Naive thymus-derived CD8-positive, alpha-beta T cell (primary cell): ENCODE measurements at places on chromosomes 6 and 20. TPM values are rescaled to one million over a fixed set of nuclear protein-coding genes. Genes with fewer than 3 reads are reported as not detected.
A peak's percentile ranks its signal among the peaks of the same experiment; 100 is the strongest.

ASIP gene
- total RNA-seq, result not detected

DNA sequence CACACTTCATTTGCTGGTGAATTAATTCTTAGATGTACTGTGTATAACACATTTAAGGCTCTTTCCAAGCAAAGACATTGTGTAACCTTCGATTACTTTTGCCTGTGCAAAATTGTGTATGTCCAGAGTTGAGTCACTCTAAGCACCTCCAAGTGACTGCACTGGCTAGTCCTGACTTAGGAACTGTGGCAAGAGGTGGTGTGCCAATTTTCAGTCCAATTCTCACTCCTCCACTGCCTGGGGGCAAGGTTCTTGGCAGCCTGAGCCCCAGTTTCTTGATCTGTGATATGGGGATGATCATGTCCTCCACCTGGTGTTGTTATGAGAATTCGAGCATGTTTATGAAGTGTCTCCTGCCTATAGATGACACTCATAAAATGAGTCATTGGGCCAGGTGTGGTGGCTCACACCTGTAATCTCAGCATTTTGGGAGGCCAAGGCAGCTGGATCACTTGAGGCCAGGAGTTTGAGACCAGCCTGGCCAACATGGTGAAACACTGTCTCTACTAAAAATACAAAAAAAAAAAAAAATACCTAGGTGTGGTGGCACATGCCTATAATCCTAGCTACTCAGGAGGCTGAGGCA is 105.3 kb upstream of the CDYL start:
- no peak overlapping the region for H3K27ac ChIP-seq
- no peak overlapping the region for H3K4me3 ChIP-seq
- no peaks in the 10 kb centered on the region for H3K4me1 ChIP-seq

GRCh38 chr6:129938249-129939020 is 77.3 kb upstream of the TMEM244 start:
- DNase-seq, result no peak
- no peak overlapping the region for H3K27ac ChIP-seq
- no peaks in the 10 kb centered on the region for H3K36me3 ChIP-seq
- no peaks in the 10 kb centered on the region for H3K4me1 ChIP-seq

DPPA5 gene
- total RNA-seq, result not detected

HLA-DRB5 gene
- 0.52 TPM for total RNA-seq

C20orf202 gene
- total RNA-seq, result 0.68 TPM

HLA-DOB gene
- total RNA-seq, result 3.9 TPM

DNA sequence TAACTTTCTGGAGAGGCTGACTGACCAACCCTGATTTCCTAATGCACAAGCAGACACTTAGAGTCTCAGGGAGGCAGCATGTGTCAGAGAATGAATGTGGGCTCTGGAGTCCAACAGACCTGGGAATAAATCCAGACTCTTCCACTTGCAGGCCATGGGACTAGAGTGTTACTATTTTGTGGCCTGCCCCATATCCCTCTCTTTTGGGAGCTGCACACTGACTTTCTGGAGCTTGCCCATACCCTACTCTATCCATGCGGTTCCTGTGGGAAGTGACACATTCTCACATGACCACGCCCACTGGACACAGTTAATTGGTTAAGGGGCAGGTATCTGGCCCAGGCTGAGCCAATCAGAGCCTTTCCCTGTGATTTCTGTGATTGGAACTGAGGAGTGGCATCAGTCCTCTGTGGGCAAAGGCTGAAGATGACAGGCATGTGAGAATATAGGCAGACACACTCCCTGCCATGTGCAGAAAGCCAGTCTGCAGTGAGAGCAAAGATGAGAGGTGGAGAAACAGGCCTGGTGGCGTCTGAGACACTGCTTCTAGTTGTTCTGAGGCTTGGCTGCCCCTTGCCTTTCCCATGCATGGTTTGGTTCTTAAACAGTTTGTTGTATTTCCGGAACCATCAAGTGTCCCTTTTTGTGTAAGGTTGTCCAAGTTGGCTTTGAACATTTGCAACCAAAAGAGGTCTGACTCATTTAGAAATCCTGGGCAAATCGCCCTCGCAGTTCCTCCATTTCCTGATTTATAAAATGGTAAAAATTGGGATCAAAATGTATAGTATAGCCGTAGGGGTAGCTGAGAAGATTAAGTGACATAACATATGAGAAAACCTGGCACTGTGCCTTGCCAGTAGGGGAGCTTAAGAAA is 125.6 kb downstream of the CDC5L start:
- H3K4me1 ChIP-seq, result no peaks in the 10 kb centered on the region
- H3K27me3 ChIP-seq, result no peaks in the 10 kb centered on the region
- no peaks in the 10 kb centered on the region for H3K36me3 ChIP-seq
- H3K27ac ChIP-seq, result no peak overlapping the region

- H3K4me3 ChIP-seq, result no peak overlapping the region
- peaks cover 12% of the 10 kb centered on the region for H3K27me3 ChIP-seq
- no peaks in the 10 kb centered on the region for H3K4me1 ChIP-seq
- no peaks in the 10 kb centered on the region for H3K36me3 ChIP-seq
- no peak overlapping the region for H3K27ac ChIP-seq
Measured at GRCh38 chr6:83505356-83505755, 7.0 kb upstream of the PRSS35 start.

DNA sequence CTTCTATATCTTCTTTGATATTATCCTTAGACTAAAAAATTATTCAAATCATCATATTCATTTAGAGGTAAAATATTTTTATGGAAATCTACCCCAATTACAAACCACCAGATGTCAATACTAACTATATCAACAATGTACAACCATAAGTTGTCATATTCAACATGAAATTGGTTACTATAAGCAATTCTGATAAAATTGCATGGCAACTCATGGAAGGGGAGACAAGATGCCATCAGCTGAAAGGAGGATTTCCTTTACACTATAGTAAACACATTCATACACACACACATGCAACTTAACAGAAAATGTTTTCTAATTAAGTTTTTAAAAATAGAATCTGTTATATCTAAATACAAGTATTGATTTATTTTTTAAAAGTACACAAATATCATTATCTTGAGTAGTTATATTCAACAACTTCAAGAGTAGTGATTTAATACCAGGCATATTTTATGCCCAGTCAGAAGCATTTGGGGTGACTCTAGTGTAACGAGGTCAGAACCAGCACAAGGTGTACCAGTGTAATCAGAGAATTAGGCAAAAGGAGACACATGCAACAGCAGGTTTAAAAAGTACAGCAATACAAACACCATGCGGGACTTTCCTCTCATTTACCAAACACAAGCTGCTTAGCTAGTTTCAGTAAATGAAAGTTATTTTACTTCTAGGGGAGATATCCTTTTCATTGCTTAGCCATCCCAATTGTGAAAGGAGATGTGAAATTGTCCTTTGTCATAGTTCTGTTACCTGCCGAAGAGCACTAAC is 1.0 kb downstream of the FILIP1 start:
- peaks cover 33% of the 10 kb centered on the region for H3K27me3 ChIP-seq
- H3K27ac ChIP-seq, result no peak overlapping the region
- H3K4me3 ChIP-seq, result no peak overlapping the region
- DNase-seq, result no peak
- H3K36me3 ChIP-seq, result no peaks in the 10 kb centered on the region

DNA sequence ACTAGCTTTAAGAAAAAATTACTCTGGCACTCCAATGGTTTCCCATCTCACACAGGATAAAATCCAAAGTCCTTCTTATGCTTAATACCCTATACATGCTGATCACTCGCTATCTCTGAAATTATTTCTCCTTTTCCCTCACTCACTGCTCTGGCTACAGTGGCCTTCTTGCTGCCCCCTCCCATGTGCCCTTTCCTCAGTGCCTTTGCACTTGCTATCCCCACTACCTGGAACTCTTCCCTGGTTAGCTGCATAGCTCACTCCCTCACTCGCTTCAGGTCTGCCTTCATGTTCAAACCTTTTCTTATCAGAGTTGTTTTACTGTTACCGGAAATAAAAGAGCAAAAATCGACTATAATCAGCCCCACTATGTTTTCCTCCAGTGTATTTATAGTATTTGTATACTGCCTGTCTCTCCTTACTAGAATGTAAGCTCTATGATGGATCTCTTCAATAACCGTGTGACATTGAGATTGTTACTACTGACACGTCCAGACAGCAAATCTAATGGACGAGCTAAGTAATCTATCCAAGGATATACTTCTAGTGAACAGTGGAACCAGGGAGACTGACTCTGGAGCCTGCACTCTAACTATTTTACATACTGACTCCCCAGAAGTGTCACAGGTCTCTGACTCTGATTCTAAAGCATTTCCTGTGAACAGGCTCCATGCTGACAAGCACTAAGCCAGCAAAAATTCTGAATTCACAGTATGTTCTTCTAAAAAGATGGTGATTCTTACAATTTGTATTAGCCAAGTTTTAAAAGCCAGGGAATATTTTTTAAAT is 25.1 kb downstream of the FKBP5 start:
- peaks cover 6% of the 10 kb centered on the region for H3K4me1 ChIP-seq
- no peak overlapping the region for H3K4me3 ChIP-seq
- no peak for DNase-seq
- peaks cover 1% of the 10 kb centered on the region for H3K36me3 ChIP-seq
- no peak overlapping the region for H3K27ac ChIP-seq
- no peaks in the 10 kb centered on the region for H3K27me3 ChIP-seq

DNA sequence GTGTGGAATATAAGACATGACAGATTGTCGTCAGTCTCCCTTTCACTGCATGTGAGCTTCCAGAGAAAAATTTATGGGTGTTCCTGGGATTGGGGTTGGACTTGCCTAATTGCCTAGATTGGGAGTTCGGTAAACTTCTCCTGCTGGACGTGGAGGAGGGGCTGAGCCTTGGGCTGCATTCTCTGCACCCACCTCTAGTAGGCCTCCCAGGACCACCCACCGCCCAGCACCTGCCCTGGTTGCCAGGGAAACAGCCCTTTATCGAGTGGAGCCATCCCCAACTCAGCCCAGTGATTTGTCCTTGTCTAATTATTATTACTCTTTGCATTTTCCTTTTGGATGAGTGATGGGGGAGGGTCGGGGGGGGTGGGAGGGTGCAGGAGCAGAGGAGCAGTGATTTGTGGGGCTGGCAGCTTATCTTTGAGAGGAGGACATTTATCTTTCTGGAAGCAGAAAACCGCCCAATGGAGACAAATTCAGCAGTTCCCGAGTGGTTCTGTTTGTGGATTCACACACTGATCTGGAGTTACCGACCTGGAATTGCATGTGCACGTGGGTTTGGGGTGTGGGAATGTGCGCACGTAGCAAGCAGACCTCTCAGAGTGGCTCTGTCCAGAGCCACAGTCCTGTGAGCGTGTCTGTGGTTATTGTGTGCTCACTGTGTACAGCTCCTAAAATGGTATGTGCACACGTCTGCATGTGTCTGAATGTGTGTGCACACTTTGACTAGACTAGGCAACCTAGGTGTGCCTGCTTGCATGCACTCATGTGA is 104.5 kb downstream of the DHX35 start:
- H3K4me1 ChIP-seq, result no peaks in the 10 kb centered on the region
- no peak overlapping the region for H3K4me3 ChIP-seq
- no peak for DNase-seq
- H3K27ac ChIP-seq, result no peak overlapping the region
- peaks cover 7% of the 10 kb centered on the region for H3K27me3 ChIP-seq
- no peaks in the 10 kb centered on the region for H3K36me3 ChIP-seq

GRCh38 chr6:168130168-168130696 is 51.2 kb upstream of the FRMD1 start:
- no peak for DNase-seq
- no peak overlapping the region for H3K4me3 ChIP-seq
- no peaks in the 10 kb centered on the region for H3K36me3 ChIP-seq
- H3K27me3 ChIP-seq, result no peaks in the 10 kb centered on the region
- no peaks in the 10 kb centered on the region for H3K4me1 ChIP-seq
- H3K27ac ChIP-seq, result no peak overlapping the region

GRCh38 chr6:3885262-3886036 is 36.3 kb downstream of the FAM50B start:
- H3K36me3 ChIP-seq, result no peaks in the 10 kb centered on the region
- no peak for DNase-seq
- no peak overlapping the region for H3K27ac ChIP-seq
- no peaks in the 10 kb centered on the region for H3K4me1 ChIP-seq

OPN5 gene
- not detected for total RNA-seq

RSPH4A gene
- 1.3 TPM for total RNA-seq

KIAA0408 gene
- 0.75 TPM for total RNA-seq

DNA sequence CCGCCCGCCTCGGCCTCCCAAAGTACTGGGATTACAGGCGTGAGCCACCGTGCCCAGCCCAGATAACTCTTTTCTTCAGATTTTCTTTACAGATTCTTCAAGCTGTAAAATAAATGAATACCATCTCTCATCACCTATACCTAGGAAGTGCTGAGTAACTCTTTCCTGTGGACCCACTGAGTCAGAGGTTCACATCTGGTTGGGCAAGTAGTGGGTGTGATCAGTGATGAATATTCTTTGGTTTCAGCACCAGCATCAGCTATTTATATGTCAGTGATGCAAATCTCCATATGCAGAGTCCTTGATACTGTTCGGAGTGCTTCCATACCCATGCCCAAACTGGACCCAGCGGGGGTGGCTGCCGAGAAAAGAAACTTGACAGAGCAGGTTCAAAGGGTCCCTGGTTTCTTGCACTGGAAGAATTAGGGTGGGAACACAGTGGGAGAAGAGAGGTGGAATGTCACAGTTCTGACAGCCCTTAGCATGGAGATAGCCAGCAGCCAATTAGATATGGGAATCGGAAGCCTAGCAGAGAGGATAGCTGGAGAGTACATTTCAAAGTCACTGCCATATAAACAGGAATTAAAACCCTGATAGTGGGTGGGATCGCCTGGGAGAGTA is 64.9 kb upstream of the DDR1 start:
- H3K36me3 ChIP-seq, result peaks cover 2% of the 10 kb centered on the region
- H3K27ac ChIP-seq, result peak overlapping the region; percentile 46
- no peaks in the 10 kb centered on the region for H3K27me3 ChIP-seq
- peaks cover 39% of the 10 kb centered on the region for H3K4me1 ChIP-seq
- no peak overlapping the region for H3K4me3 ChIP-seq

DNA sequence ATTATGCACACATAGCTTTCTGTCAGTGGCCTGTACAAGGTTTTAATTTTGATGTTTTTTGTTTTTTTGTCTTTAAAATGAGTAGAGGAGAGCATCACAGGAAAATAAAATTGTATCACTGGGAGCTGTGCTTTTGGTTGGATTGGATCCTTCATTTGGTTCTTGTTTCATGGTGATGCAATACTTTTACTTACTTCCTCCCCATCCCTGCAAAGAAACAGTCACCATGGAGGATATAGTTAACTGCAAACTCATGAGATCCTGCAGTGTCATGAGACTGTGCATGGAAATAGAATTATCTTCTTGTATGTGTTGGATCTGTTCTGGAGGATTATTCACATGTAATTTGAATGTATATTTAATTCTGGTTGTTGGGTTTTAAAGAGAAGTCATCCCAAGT is 122.3 kb downstream of the JARID2 start:
- no peaks in the 10 kb centered on the region for H3K27me3 ChIP-seq
- H3K4me3 ChIP-seq, result no peak overlapping the region
- no peak overlapping the region for H3K27ac ChIP-seq
- H3K4me1 ChIP-seq, result peaks cover 46% of the 10 kb centered on the region
- peaks cover 2% of the 10 kb centered on the region for H3K36me3 ChIP-seq
